A549 treated with DMSO at 1 μM for 4 hours (cell line): ENCODE measurements at places on chromosomes 7 and 10. TPM values are rescaled to one million over a fixed set of nuclear protein-coding genes. Genes with fewer than 3 reads are reported as not detected.

The KIAA1549 gene
- total RNA-seq = 6.8 to 9.2 TPM (median 8.1 TPM) in 5 replicates

The PRTFDC1 gene
- total RNA-seq = 17.0 to 23.8 TPM (median 18.2 TPM) in 5 replicates

The PCGF5 gene
- 33.2 to 39.2 TPM (median 35.9 TPM) in 5 replicates for total RNA-seq

The STOX1 gene
- total RNA-seq = 0.66 to 1.2 TPM (median 0.79 TPM) in 5 replicates

The CD36 gene
- 0.07 to 0.21 TPM (median 0.09 TPM) in 4 of 5 replicates, not detected in the other for total RNA-seq

The TRIM50 gene
- total RNA-seq = not detected in 5 replicates

The CACNB2 gene
- total RNA-seq = not detected in 5 replicates

The HOXA1 gene
- total RNA-seq = 2.3 to 4.4 TPM (median 3.6 TPM) in 5 replicates

The BTBD16 gene
- total RNA-seq = 0.44 to 1.5 TPM (median 0.59 TPM) in 5 replicates

The CYP2C8 gene
- not detected in 5 replicates for total RNA-seq

The CCDC172 gene
- not detected in 5 replicates for total RNA-seq

The TLL2 gene
- total RNA-seq = 0.08 to 0.14 TPM (median 0.10 TPM) in 5 replicates

The SPDYE2B gene
- total RNA-seq = 0.05 TPM in 1 of 5 replicates, not detected in the others

The C10orf53 gene
- total RNA-seq = not detected in 5 replicates

The CALML5 gene
- not detected in 5 replicates for total RNA-seq

The PYROXD2 gene
- 3.2 to 5.1 TPM (median 4.1 TPM) in 5 replicates for total RNA-seq

The LOXL4 gene
- total RNA-seq = 1.3 to 1.7 TPM (median 1.5 TPM) in 5 replicates

The OR9A2 gene
- total RNA-seq = not detected in 5 replicates

The ZNF107 gene
- 2.3 to 4.0 TPM (median 3.0 TPM) in 5 replicates for total RNA-seq

The COPG2 gene
- 13.2 to 15.5 TPM (median 14.4 TPM) in 5 replicates for total RNA-seq

The CYP2C18 gene
- 0.07 to 0.08 TPM in 2 of 5 replicates, not detected in the others for total RNA-seq

The AUTS2 gene
- 3.6 to 5.3 TPM (median 4.3 TPM) in 5 replicates for total RNA-seq

The CRHR2 gene
- total RNA-seq = not detected in 5 replicates

The PIK3CG gene
- not detected in 5 replicates for total RNA-seq

The MSS51 gene
- total RNA-seq = 0.36 to 0.74 TPM (median 0.44 TPM) in 5 replicates

The TBATA gene
- not detected in 5 replicates for total RNA-seq

The NKX6-2 gene
- total RNA-seq = 0.10 to 0.25 TPM (median 0.23 TPM) in 5 replicates

The HOGA1 gene
- 0.57 to 1.2 TPM (median 0.96 TPM) in 5 replicates for total RNA-seq

The UNCX gene
- total RNA-seq = 0.07 to 0.08 TPM in 2 of 5 replicates, not detected in the others

The DNAH11 gene
- 0.02 to 0.26 TPM (median 0.10 TPM) in 5 replicates for total RNA-seq

The HTRA1 gene
- 48.8 to 64.7 TPM (median 56.3 TPM) in 5 replicates for total RNA-seq

The GAD2 gene
- not detected in 5 replicates for total RNA-seq

The OR6V1 gene
- total RNA-seq = not detected in 5 replicates

The PNLIPRP3 gene
- total RNA-seq = 0.03 TPM in 1 of 5 replicates, not detected in the others

The PRSS37 gene
- total RNA-seq = not detected in 5 replicates

The VWC2 gene
- not detected in 5 replicates for total RNA-seq

The AKR1C8 gene
- total RNA-seq = 0.32 to 0.49 TPM in 2 of 5 replicates, not detected in the others

The ZNF485 gene
- 1.9 to 2.2 TPM (median 2.1 TPM) in 5 replicates for total RNA-seq

The SPDYE8 gene
- total RNA-seq = not detected in 5 replicates

The CALHM3 gene
- 0.30 to 0.53 TPM (median 0.45 TPM) in 5 replicates for total RNA-seq

The TYSND1 gene
- 13.1 to 19.4 TPM (median 18.4 TPM) in 5 replicates for total RNA-seq
